ENCODE measurements at places on chromosomes 3 and 15. TPM values are rescaled to one million over a fixed set of nuclear protein-coding genes. Genes with fewer than 3 reads are reported as not detected.

- DNase-seq: no peak
These were observed 97.5 kb downstream of the IGF1R start for GRCh38 chr15:98745650-98746374.

CCDC191 gene
- 21.5 TPM for polyA plus RNA-seq

DNA sequence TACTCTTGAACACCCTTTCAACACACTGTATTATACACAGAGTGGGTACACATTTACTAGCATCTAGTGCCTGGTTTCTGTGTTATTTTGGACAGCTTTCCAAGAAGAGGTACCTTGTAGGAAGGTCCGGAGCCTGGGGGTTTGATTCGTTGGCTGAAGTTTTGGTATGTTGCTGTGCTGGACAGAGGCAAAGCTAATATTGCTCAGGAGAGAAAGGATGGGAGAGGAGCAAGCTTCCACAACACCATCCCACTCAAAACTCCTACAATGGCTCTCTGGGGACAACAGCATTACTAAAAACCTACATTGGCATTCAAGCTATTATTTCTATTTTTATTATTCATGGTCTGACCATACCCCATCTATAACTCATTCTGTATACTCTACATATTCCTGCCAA is 1.1 kb upstream of the LYSMD2 start:
- DNase-seq: no peak

ZIC4 gene
- not detected for polyA plus RNA-seq

GRCh38 chr3:23442598-23443383 is 239.7 kb downstream of the UBE2E2 start:
- no peak for DNase-seq
